DMS79 treated with DMSO at 0.1 percent for 48 hours (cell line): ENCODE measurements at places on chromosomes 13 and 19.
A peak's percentile ranks its signal among the peaks of the same experiment; 100 is the strongest.

GRCh38 chr13:95564733-95565291 lies 12.3 kb downstream of the CLDN10 start:
- no peak for DNase-seq

DNA sequence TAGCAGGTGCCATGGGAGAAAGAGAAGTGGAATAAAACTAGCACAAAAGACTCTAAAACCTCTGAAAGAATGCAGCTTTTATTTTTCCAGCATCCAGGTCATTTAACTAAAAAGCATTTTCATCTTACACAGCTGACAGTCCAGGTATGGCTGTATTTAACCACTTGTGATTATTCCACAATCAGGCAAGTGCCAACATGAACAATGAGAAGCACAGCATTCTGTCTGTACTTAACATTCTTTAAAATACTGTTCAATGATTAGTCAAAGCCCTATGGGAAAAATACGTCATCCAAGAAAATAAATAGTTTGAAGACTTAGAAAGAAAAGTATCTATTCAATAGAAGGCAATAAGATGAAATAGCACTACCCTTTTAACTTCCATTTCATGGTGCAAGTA lies 246.9 kb downstream of the LIG4 start:
- DNase-seq, result no peak

- no peak for DNase-seq
These were observed 506.6 kb downstream of the EFNB2 start for GRCh38 chr13:106028911-106029310.

GRCh38 chr13:84574851-84575250 lies 692.6 kb upstream of the SLITRK1 start:
- DNase-seq, result no peak

DNA sequence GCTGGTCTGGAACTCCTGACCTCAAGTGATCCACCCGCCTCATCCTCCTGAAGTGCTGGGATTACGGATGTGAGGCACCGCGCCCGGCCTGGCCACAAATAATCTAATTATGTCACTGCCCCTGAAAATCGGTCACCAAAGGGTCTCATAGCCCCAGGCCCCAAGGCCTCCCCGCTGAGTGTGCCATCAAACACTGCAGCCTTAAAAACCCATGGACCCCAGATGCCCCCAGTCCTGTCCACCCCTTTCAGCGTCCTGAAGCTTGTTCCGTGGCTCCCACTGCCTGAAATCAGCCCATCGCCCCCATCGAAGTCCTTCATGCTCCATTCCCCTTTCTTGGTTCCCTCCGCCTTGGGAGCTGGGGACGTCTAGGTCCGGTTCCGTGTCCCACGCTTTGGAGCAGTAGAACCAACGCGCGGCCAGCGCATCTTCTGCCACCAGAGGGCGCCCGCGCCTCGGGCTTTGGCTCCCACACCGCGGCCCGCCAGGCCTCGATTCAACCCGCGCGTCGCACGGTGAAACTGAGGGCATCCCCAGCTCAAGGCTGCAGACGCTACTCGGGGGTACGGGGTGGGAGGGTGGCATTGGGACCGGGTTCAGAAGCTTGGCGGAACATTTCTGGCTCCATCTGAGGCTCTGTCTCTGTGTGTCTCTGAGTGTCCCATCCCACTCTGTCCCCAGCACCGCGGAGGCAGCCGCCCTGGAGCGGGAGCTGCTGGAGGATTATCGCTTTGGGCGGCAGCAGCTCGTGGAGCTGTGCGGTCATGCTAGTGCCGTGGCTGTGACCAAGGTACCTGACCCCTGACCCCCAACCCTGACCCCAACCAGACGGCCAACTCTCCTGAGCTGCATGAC lies 3.5 kb downstream of the YJEFN3 start:
- DNase-seq, result peak; percentile 38

- no peak for DNase-seq
These were observed 262.3 kb downstream of the POU4F1 start for GRCh38 chr13:78341032-78341431.

GRCh38 chr13:96033220-96034015 lies 19.8 kb downstream of the UGGT2 start:
- no peak for DNase-seq

DNA sequence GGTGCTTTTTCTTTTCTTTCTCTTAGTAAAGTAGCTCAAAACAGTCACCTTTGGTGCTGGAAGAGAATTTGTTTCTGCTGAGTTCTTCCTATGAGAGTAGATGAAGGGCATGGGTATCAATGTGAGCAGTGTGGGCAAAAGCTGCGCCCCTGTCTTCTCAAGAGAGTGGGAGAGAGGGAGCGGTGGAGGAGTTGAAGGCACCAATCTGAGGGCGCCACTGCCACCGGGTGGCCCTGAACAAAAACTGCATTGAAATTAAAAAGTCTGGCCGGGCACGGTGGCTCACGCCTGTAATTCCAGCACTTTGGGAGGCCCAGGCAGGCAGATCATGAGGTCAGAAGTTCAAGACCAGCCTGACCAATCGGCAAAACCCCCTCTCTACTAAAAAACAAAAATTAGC lies 28.7 kb upstream of the EPHX3 start:
- DNase-seq, result no peak

DNA sequence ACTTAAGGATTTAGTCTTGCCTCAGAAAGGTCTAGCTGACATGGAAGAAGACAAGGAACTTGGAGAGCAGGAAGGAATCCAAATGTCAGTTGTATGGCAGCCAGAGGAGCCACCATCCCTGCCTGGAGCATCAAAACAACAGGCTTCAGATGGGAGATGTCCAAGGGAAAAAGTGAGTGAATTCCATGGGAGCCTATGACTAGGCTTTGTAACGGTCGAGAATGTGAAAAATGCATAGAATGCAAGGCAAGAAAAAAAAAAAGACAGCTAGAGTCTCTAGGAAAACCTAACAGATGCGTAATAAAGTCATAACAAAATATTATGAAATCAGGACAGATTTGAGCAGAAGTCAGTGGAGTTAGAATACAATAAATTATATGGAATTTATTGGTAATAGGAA lies 183.7 kb upstream of the LSM14A start:
- DNase-seq, result no peak

GRCh38 chr13:20446405-20446804 lies 79.3 kb downstream of the CRYL1 start:
- DNase-seq, result no peak

DNA sequence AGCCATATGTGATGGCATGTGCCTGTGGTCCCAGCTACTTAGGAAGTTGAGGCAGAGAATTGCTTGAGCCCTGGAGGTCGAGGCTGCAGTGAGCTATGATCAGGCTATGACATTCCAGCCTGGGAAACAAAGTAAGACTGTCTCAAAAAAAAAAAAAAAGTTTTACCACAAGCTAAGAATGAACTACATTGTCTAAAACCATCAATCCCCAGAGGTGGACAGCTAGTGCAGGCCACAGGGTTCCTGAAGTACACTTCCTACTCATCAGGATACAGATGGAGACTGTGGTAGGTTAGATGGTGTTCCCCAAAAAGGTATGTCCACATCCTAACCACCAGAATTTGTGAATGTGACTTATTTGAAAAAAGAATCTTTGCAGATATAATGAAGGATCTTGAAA lies 63.5 kb upstream of the DOCK9 start:
- no peak for DNase-seq

GRCh38 chr13:98488736-98489135 lies 88.2 kb downstream of the STK24 start:
- DNase-seq, result no peak

- no peak for DNase-seq
These were observed 14.6 kb downstream of the NLRP8 start for GRCh38 chr19:55962186-55962585.

- DNase-seq, result no peak
These were observed 84.3 kb downstream of the FGF14 start for GRCh38 chr13:102317593-102317992.

- peak; percentile 69 for DNase-seq
These were observed 169.8 kb downstream of the SHISA2 start for GRCh38 chr13:25881971-25882451.

DNA sequence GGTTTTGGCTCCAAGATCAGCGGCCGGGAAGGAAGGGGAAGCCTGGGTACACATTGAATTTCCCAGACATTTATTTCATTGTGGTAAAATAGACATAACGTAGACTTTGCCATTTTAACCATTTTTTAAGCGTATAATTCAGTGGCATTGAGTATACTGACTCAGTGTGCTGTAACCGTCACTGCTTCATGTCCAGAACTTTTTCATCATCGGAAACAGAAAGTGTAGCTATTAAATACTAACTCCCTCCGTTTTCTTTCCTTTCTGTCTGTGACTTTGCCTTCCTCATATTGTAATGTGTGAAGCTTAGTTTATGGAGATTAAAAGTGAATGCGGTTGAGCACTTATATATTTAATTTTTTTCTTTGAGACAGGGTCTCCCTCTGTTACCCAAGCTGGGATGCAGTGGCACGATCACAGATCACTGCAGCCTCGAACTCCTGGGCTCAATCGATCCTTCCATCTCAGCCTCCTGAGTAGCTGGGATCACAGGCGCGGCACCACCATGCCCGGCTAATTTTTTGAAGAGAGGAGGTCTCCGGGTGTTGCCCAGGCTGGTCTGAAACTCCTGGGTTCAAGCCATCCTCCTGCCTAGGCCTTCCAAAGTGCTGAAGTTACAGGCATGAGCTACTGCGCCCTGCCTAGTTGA lies 1.4 kb downstream of the HNRNPM start:
- DNase-seq, result no peak

- DNase-seq, result no peak
These were observed 159.5 kb downstream of the KDM4B start for GRCh38 chr19:5128251-5128935.
